Activated T-helper 1 cell treated with anti-CD3 and anti-CD28 coated beads, Interleukin-12 subunit alpha, Interleukin-12 subunit beta, Interleukin-2, Interleukin-4 antibody, amounts not matched to agents 30 ng/mL and 10 ng/mL and 1 ng/mL, durations not matched to agents 14 hours and 24 hours and 36 hours (primary cell): ENCODE measurements at places on chromosomes 11 and 22.

DNA sequence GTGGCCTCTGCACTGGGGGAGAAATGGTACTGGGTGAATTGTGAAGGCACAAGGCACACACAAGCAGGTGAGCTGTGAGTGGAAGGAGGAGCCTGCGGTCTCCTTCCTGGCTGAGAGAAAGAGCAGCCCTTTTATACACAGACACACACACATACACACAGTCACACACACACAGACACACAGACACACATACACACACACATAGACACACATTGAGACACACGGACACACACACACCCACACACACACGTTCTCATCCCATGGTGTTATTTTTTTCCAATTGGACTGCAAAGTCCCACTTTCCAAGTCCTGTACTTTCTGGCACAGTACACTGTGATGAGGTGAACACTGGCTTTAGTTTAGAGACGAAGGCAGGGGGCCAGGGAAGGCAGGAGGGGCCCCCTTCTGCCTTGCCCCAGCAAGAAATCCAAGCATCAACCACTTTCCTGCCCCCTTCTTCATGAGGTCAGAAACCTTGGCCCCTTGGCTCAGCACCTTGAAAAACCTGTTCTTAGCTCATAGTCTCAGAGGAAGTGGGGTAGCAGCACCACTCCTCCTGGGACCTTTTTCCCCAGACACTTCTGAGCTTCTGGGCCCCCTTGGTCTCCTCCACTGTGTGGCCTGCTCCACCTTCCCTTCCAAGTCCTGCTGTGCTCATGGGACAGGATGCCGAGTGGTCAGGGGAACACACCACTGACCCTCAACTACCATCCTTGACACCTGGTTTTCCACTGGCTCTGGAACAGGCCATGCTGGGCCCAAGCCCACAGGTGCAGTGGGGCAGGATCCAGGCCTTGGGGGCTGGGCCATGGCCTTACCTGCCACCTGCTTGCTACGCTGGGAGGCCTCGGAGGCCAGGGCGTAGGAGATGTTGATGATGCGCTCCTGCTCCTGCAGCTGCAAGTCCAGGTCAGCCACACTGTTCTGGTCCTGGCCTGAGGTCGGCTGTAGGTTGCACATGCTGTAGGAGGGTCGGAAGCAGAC, 43.8 kb downstream of the C11orf58 start:
- DNase-seq, result no peak

DNA sequence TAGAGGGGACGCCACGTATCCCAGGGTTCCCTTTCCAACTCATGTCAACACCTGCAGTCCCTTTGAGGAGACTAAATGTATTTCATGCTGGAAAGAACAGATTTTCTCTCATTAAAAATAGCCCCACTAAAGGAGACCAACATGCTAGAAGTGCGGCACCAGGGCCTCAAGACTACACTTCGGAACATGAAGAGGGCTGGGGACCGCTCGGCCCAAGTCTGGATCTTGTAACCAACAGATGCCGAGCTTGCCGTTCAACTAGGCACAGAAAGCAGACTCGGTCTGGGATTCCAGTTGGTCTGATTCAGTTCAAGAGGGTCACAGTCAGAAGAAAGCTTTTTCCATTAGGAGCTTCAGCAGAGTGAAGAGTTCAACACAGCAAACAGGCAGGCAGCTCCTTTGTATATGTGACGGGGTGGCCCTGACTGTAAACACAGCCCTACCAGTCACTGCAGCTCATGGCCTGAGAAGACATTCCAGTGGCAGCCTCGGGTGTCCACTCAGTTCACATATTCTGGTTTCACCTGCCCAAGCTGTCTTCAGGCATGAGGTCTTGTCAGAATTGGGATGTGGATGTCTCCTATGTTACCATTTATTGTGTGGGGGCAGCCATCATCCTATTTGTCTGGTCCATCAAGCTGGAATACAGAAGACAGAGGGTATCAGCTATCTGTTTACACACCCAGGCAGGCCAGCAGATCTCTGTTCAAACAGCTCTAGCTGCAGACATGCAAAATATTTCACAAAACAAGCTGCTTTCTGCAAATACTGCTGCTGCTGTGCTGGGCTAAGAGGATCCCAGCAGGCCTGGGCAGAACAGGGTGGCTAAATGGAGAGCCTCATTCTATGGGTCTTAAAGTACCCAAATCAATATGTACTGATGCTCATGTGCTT, 8.8 kb downstream of the RIC8A start:
- no peak for DNase-seq

DNA sequence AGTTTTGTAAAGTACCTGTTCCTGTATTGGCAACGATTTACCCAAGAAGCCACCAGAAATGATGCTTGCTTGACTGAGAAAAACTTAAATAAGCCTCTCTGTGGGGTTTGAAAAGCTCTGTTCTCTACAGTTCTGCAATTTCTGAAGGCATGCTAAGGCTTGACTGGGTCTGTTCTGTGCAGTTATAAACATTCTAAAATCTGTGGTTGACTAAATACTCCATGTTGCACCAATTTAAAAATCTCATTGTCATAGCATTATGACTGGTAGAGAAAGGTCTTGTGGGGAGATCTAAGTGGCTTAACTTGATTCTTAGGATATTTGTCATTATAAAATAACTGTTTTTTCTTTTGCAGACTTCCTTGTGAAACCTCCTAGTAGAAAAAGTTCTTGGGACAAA, 73.7 kb downstream of the MTMR3 start:
- DNase-seq, result no peak

DNA sequence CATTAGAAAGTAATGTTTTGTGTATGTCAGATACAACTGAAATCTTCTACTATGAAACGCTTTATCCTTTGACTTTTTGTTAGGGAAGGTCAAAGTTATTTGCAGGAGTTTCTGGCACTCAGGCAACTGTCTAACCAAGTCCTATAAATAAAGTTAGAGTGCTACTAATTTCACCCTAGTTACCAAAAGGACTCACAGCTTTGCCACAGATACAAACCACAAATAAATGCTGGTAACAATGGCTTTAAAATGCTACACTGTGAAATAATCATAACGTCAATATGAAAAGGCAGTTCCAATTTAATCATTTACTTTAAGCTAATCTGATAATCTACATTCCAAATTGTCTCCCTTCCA, 124.3 kb downstream of the RBFOX2 start:
- no peak for DNase-seq

GRCh38 chr11:33930317-33931021, 38.6 kb upstream of the LMO2 start:
- no peak for DNase-seq

- no peak for DNase-seq
These were observed 642.9 kb upstream of the KIRREL3 start for GRCh38 chr11:127643268-127644058.

DNA sequence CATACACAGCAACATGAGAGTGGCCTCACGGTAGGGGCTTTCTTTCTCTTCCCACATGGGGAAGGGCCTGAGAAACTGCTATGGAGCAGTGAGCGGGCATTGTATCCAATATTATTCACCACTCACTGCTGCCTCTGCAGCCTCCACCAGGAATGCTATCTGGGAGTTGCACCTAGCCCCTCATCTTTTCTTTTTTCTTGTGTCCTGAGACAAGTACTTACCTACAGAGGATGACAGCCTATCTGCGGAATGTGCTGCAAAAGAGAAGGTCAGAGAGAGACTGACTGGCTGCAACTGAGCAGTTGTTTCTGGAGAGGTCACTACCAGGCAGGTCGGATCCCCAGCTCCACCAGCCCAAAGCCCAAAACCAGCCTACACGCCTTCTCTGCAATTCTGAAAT, 52.1 kb upstream of the HTATIP2 start:
- DNase-seq, result no peak

- no peak for DNase-seq
These were observed 244.0 kb downstream of the TBC1D22A start for GRCh38 chr22:47006433-47006832.

DNA sequence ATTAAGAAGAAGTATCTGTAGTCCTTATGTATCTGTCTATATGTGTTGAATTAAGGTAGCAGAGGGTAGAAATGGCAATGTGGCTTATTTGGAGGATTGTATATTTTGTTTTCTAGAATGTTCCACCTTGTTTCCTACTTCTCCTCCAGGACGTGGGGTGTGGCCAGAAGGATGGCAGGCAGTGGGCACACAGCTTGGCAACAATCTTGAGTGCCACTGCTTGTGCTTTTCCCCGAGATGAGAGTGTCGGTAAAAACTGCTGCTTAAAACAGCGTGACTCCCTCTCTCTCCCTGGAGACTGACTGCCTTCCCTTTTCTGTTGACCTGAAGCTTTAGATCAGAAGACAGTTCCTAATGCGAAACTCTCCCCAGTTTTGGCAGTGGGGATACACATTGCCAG, 61.2 kb downstream of the FAT3 start:
- no peak for DNase-seq

DNA sequence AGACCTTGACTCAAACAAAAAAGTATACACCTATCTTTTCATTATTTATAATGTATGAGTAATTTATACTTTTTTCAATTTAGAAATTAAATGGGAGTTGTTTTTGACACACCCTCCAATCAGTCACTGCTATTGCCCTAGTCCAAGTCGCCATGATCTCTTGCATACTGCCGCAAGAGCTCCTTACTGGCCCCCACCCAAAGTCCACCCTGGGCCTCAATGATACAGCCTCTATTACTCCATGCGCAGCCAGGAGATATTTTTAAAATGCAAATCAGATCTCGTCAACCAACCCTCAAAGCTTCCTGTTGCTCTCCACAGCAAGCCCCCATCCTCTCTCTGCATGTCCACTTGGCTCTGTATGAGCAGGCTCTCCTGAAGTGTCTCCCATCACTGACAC, 12.8 kb upstream of the LMO1 start:
- DNase-seq, result no peak

DNA sequence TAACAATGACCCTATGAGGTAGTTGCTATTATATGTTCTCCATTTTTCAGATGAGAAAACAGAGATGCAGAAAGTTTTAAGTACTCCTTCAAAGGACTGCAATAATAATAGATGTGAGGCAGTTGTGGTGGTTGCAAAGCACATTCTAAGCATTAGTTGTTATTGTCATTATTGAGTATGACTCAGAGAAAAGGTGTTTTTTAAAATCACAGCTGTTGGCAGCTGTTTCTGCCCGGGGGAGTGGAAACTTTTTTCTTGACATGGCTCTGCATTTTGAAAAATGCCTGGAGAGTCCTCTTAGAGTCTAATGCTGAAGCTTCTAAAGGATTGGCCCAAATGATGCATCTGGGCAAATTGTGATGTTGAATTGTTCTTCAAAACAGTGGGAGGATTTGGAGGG, 244.5 kb upstream of the MPPED2 start:
- no peak for DNase-seq

DNA sequence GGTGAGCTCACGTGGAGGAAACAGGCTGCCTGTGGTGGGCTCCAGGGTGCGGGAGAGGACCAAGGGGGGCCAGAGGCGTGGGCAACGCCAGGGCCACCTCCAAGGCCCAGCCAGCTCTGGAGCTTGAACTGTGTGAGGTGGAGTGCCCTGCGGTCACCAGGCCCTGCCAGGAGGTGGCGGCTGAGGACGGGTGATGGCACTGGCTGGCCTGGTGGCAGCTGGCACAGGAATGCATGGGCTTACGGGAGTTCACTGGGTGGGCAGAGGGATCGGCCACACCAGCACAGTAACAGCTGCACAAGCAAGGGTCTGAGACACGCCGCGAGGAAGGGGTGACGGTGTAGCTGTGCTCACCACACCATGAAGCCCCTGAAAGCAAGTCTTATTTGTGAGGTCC, 15.8 kb downstream of the TOLLIP start:
- DNase-seq, result no peak

DNA sequence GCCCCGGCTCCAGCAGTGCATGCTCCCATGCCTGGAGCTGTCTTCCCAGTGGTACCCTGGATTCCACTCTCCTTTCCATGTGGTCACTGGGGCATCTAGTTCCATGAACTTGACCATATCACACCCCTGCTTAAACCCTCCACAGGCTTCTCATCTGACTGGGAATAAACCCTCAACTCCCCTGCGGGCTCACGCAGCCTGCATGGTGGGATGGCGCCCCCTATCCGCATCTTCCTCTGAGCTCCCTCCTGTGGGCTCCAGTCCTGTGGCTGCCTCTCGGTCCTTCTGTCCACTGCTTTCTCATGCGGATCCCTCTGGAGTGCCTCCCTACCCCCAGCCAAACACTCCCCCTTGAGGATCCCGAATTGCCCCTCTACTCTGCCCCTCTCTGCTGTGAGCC, 41.4 kb upstream of the TTLL12 start:
- no peak for DNase-seq

DNA sequence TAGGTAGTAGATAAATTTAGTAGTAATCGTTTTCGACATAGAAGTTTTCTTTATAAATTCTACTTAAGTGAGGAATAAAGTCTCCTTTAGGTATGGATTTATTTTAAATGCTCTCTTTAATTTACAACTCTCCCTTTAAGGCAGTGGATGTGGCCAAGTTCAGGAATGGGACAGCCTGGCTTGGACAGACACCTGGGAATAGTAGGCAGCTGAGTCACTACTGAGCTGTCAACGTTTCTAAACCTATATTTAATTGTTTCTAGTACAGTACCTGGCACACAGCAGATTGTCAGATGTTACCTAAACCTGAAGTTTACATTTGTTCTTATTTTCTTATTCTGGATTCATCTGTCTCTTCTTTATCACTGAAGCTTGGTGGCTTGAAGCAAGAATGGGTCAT, 85.1 kb downstream of the DEPDC5 start:
- DNase-seq, result no peak

- DNase-seq, result no peak
These were observed 51.4 kb downstream of the MICAL2 start for GRCh38 chr11:12161603-12162350.

DNA sequence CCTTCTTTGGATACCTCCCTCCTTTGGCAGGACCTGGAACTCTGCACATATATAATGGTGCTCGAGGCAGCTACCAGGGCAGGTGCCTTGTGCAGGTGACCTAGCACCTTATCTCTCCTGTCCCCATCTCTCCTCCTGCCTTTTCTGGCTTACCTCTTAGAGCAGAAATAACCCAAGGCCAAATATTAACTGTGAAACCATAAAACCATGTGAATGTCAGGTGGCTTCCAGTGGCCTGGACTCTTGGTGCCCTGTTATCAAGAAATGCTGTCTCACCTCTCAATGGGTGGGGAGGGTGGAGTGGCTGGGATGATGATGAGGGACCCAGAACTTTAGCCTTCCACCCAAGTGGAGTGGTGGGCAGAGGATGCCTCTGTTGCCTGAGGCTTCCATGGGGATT, 42.9 kb downstream of the YWHAH start:
- no peak for DNase-seq

GRCh38 chr22:36858156-36858555, 2.6 kb upstream of the NCF4 start:
- DNase-seq, result no peak

GRCh38 chr22:39237318-39238100, 7.3 kb downstream of the PDGFB start:
- no peak for DNase-seq

DNA sequence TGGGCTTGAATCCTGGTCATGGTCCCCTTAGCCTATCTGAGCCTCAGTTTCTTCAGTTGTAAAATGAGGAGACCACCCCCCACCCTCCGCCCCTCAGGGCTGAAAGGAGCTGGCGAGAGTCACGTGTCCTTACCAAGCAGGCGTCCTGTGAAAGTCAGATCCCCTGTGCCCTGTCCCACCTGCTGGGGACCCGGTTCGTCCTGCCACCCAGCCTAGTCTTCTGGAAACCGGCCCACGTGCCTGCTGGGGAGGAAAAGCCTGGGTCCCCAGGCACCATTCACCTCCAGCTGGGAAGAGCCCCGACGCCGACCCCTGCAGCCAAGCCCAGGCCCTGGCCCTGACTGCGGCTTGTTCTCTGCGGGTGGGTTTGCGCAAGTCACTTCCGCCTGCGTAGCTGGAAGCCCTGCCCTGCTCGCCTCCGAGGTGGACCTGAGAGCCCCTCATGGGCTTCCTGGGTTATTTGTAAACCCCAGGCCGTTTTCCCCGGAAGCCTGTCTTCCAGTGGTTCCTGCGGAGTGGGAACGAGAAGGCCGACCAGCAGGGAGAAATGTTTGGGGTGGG, 679 bp upstream of the SSH3 start:
- no peak for DNase-seq
